ENCODE measurements at places on chromosomes 12 and 14.

GRCh38 chr12:101097829-101098580, 112.0 kb downstream of the SLC5A8 start:
- H3K4me1 ChIP-seq, result peaks cover 18% of the 10 kb centered on the region
- no peak for DNase-seq
- H3K27me3 ChIP-seq, result no peaks in the 10 kb centered on the region
- H3K36me3 ChIP-seq, result no peaks in the 10 kb centered on the region

GRCh38 chr14:61269321-61270083, 11.6 kb downstream of the TMEM30B start:
- DNase-seq, result peak; percentile 54
- H3K36me3 ChIP-seq, result no peaks in the 10 kb centered on the region
- H3K4me1 ChIP-seq, result no peaks in the 10 kb centered on the region
- peaks cover 44% of the 10 kb centered on the region for H3K27me3 ChIP-seq

DNA sequence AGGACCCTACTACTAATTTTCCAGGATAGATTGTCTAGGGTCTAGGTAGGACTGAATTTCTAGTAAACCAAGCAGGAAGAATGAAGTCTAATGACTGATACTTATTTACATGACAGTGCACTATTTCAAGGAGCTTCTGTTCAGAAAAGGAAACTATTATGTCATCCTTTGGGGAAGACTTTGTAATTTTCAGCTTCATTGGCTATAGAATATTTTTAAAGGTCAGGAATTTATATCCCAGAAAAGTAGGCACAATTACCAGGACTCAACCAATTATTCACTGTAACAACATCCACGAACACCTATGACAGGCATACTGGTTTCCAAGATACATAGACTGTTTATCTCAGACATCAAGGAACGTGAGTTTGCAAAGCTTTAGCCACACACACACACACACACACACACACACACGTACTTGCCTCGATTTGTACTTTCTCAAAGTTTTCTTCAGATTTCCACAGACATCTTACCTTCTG, 23.2 kb downstream of the OR6S1 start:
- H3K27me3 ChIP-seq, result peaks cover 18% of the 10 kb centered on the region
- no peak overlapping the region for H3K4me3 ChIP-seq
- DNase-seq, result no peak
- H3K36me3 ChIP-seq, result no peaks in the 10 kb centered on the region

DNA sequence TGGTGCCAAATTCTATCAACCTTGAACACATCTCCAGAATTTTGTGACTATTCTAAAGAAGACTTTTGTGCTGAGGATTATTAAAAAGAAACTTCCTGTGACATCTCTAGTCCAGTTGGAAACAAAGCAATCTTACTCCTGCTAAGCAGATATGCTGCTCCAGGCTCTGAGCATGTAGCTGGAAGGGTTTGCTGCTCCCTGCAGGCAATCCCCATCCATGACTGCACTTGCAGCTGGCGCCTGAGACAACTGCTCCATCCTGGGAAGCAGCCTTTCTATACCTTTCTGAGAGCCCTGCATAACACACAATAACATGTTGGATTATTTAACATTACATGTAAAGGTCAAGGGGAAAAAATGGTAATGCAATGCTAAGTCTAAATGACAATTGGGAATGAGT, 105.1 kb downstream of the NDUFA12 start:
- no peak overlapping the region for H3K4me3 ChIP-seq
- no peak for DNase-seq
- no peaks in the 10 kb centered on the region for H3K27me3 ChIP-seq
- H3K27ac ChIP-seq, result no peak overlapping the region
- no peaks in the 10 kb centered on the region for H3K4me1 ChIP-seq

DNA sequence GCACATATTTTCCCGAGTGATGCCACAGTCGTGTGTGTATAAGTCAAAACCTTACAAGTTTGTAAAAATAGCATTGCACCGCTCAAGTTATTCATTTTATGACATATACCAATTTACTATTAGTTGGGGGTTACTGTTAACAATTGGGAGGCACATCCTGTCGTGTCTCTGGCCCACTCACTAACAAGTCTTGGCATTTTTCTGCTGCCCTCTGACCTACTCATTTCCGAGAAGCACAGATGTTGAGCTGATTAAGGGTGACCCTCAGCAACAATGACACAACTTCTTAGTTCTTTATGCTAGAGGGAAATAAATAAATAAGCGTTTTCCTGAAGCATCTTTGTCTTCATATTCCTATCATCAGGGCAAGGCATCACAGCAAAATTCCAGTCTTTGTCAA, 6.8 kb upstream of the ATG14 start:
- H3K36me3 ChIP-seq, result no peaks in the 10 kb centered on the region
- H3K27me3 ChIP-seq, result no peaks in the 10 kb centered on the region
- H3K4me3 ChIP-seq, result no peak overlapping the region
- H3K4me1 ChIP-seq, result no peaks in the 10 kb centered on the region
- no peak overlapping the region for H3K27ac ChIP-seq
- no peak for DNase-seq

- no peak overlapping the region for H3K27ac ChIP-seq
- H3K4me3 ChIP-seq, result no peak overlapping the region
- H3K4me1 ChIP-seq, result no peaks in the 10 kb centered on the region
- no peak for DNase-seq
Measured at GRCh38 chr14:103662591-103662990, 33.6 kb downstream of the KLC1 start.

- H3K4me3 ChIP-seq, result no peak overlapping the region
- no peaks in the 10 kb centered on the region for H3K4me1 ChIP-seq
- no peaks in the 10 kb centered on the region for H3K36me3 ChIP-seq
- peaks cover 2% of the 10 kb centered on the region for H3K27me3 ChIP-seq
- no peak for DNase-seq
Measured at GRCh38 chr14:54722791-54723432, 156.0 kb downstream of the SAMD4A start.

GRCh38 chr14:67018720-67019119, 170.5 kb upstream of the GARIN2 start:
- DNase-seq, result no peak
- H3K4me1 ChIP-seq, result no peaks in the 10 kb centered on the region
- H3K27me3 ChIP-seq, result no peaks in the 10 kb centered on the region
- no peaks in the 10 kb centered on the region for H3K36me3 ChIP-seq
- H3K27ac ChIP-seq, result no peak overlapping the region
- H3K4me3 ChIP-seq, result no peak overlapping the region

- no peaks in the 10 kb centered on the region for H3K36me3 ChIP-seq
- H3K27ac ChIP-seq, result no peak overlapping the region
- peaks cover 18% of the 10 kb centered on the region for H3K27me3 ChIP-seq
- DNase-seq, result no peak
- peaks cover 21% of the 10 kb centered on the region for H3K4me1 ChIP-seq
Measured at GRCh38 chr12:40104461-40105264, 1.2 kb downstream of the SLC2A13 start.

DNA sequence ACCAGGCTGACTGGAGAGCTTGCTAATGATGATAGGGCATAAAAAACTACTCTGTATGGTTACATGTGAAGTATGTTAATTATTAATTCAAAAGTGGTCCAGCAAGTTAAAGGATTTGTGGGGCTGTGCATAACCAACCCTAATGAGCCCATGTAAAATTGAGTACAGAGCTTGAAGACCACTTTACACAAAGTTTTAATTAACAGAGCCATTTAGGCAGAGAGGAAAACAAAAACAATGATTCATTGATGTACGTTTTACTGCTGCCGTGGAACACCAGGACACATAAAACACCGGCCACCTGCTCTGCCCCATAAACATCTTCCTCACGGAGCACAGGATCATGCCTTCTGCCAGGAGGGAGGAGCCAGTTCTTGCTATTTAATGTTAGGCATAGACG, 83.5 kb downstream of the RIMBP2 start:
- no peak for DNase-seq
- peaks cover 34% of the 10 kb centered on the region for H3K4me1 ChIP-seq
- H3K4me3 ChIP-seq, result peak overlapping the region; percentile 64
- H3K27me3 ChIP-seq, result peaks cover 3% of the 10 kb centered on the region

GRCh38 chr14:31477248-31477647, 10.6 kb downstream of the GPR33 start:
- no peak for DNase-seq
- H3K27ac ChIP-seq, result no peak overlapping the region
- no peak overlapping the region for H3K4me3 ChIP-seq
- H3K4me1 ChIP-seq, result no peaks in the 10 kb centered on the region
- peaks cover 2% of the 10 kb centered on the region for H3K36me3 ChIP-seq

- peaks cover 1% of the 10 kb centered on the region for H3K36me3 ChIP-seq
- H3K27ac ChIP-seq, result no peak overlapping the region
- H3K4me1 ChIP-seq, result no peaks in the 10 kb centered on the region
Measured at GRCh38 chr12:97645726-97646125, 183.1 kb downstream of the RMST start.

GRCh38 chr12:42760550-42760949, 171.0 kb upstream of the PRICKLE1 start:
- no peak overlapping the region for H3K27ac ChIP-seq
- no peaks in the 10 kb centered on the region for H3K36me3 ChIP-seq
- no peak overlapping the region for H3K4me3 ChIP-seq
- H3K27me3 ChIP-seq, result no peaks in the 10 kb centered on the region
- DNase-seq, result no peak

- no peaks in the 10 kb centered on the region for H3K27me3 ChIP-seq
- no peak for DNase-seq
- no peaks in the 10 kb centered on the region for H3K4me1 ChIP-seq
Measured at GRCh38 chr12:43306066-43306465, 245.9 kb downstream of the ADAMTS20 start.

GRCh38 chr12:119589097-119589496, 4.5 kb upstream of the TMEM233 start:
- H3K4me3 ChIP-seq, result no peak overlapping the region
- peaks cover 75% of the 10 kb centered on the region for H3K27me3 ChIP-seq
- no peak for DNase-seq
- no peak overlapping the region for H3K27ac ChIP-seq

DNA sequence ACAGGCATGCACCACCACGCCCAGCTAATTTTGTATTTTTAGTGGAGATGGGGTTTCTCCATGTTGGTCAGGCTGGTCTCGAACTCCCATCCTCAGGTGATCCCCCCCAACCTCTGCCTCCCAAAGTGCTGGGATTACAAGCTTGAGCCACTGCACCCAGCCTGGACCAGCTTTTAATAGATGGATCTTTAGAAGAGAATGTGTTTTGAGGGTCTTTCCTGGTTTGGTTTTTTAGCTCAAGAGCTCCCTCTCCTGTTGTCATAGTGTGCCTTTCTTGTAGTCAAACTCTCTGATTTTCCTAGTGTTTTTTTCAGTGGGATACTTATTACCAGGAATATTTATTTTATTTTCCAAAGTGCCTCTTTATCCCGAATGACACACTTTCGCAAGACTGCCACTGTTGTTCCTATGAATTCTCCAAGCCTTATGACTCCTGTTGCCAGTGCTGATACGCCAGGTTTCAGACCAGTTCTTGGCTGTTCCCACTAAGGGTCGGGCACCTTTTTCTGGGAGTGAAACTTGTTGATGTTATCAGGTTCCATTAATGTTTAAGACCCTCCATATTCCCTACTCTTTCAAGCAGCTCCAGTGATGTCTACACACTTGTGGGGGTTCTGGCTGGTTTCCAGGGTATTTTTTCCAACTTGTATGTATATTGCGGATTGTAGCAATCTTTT, 31.5 kb upstream of the LIMA1 start:
- no peaks in the 10 kb centered on the region for H3K36me3 ChIP-seq
- DNase-seq, result no peak
- H3K4me3 ChIP-seq, result no peak overlapping the region
- no peaks in the 10 kb centered on the region for H3K4me1 ChIP-seq

- H3K36me3 ChIP-seq, result no peaks in the 10 kb centered on the region
- DNase-seq, result no peak
- no peak overlapping the region for H3K4me3 ChIP-seq
- H3K27ac ChIP-seq, result no peak overlapping the region
Measured at GRCh38 chr14:61342486-61342885, 21.1 kb downstream of the PRKCH start.

GRCh38 chr12:122944605-122945592, 21.4 kb downstream of the ABCB9 start:
- H3K27ac ChIP-seq, result peak overlapping the region; percentile 88
- H3K36me3 ChIP-seq, result no peaks in the 10 kb centered on the region
- H3K4me1 ChIP-seq, result no peaks in the 10 kb centered on the region
- no peaks in the 10 kb centered on the region for H3K27me3 ChIP-seq
- H3K4me3 ChIP-seq, result no peak overlapping the region
- no peak for DNase-seq

GRCh38 chr14:88552876-88553275, 1.9 kb downstream of the PTPN21 start:
- H3K27ac ChIP-seq, result peak overlapping the region; percentile 37
- H3K36me3 ChIP-seq, result peaks cover 11% of the 10 kb centered on the region
- H3K27me3 ChIP-seq, result no peaks in the 10 kb centered on the region
- no peak for DNase-seq
- peaks cover 43% of the 10 kb centered on the region for H3K4me1 ChIP-seq
- peak overlapping the region; percentile 78 for H3K4me3 ChIP-seq

GRCh38 chr12:22684140-22685118, 59.5 kb downstream of the ETNK1 start:
- H3K27me3 ChIP-seq, result no peaks in the 10 kb centered on the region
- H3K27ac ChIP-seq, result peak overlapping the region; percentile 29
- peaks cover 5% of the 10 kb centered on the region for H3K4me1 ChIP-seq

GRCh38 chr14:28778138-28779117, 11.8 kb downstream of the FOXG1 start:
- no peak for DNase-seq
- H3K27ac ChIP-seq, result no peak overlapping the region
- no peaks in the 10 kb centered on the region for H3K36me3 ChIP-seq
- H3K4me1 ChIP-seq, result peaks cover 2% of the 10 kb centered on the region
- no peak overlapping the region for H3K4me3 ChIP-seq

DNA sequence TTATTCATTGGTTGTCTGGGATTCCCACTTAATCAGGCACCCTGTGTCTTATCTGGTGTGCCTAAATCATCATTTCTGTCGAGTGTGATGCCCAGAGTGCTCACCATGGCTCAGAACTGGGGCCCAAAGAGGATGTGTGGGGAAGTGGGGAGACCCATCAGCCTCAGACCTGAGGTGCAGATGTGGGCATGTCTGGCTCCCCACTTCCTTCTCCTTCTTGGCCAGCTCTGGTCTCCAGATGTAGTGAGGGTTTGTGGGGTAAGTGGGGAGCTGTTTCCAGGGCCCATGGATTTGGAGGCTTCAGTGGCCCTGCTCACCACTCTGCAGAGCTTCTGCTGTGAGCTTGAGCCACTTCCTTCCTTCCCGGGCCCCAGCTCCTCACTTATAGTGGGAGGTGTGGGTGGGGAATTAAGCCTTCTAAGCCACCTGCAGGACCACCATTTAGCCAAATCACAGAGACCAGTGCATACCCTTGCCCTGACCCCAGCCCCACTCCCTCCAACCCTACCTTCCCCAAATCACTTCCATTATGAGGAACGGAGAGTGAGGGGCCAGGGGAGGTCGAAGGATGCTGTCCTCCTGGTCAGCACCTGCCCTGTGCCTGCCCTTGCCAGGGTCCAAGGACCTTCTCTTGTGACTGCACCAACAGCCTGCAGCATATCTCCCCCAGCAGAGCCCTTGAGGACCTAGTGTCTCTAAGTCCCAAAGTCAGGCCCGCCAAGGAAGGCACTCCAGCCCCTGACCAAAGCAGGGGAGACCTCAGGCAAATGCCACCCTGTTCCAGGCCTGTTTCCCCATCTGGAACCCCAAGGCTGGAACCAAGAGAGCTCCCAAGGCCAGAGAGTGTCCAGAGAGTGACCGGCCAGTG, 278.2 kb upstream of the RTL1 start:
- H3K27me3 ChIP-seq, result peaks cover 22% of the 10 kb centered on the region
- H3K27ac ChIP-seq, result no peak overlapping the region
- peak; percentile 3 for DNase-seq
- H3K4me1 ChIP-seq, result no peaks in the 10 kb centered on the region

GRCh38 chr14:69682621-69683263, 71.3 kb downstream of the SUSD6 start:
- DNase-seq, result no peak
- no peak overlapping the region for H3K27ac ChIP-seq
- H3K36me3 ChIP-seq, result peaks cover 4% of the 10 kb centered on the region
- no peaks in the 10 kb centered on the region for H3K27me3 ChIP-seq
- peaks cover 9% of the 10 kb centered on the region for H3K4me1 ChIP-seq

Measured in progenitor cell of endocrine pancreas (in vitro differentiated cells).